NCI-H1436 treated with DMSO at 0.1 percent for 48 hours (cell line): ENCODE measurements at places on chromosomes 16 and 17.

DNA sequence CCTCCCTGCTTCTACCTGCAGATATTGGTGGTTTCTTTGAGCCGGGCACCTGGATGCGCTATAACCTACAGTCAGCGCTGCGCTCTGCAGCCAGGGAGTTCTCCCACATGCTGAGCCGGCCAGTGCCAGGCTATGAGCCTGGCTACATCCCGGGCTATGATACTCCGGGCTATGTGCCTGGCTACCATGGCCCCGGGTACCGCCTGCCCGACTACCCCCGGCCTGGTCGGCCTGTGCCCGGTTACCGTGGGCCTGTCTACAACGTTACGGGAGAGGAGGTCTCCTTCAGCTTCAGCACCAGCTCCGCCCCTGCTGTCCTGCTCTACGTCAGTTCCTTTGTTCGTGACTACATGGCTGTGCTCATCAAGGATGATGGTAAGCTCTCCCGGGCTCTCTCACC lies 13.2 kb downstream of the CNTNAP1 start:
- no peak for DNase-seq

- DNase-seq: no peak
Measured at GRCh38 chr17:64739316-64740058, 77.4 kb upstream of the SMURF2 start.

GRCh38 chr17:45908460-45908859 lies 14.1 kb downstream of the MAPT start:
- no peak for DNase-seq

DNA sequence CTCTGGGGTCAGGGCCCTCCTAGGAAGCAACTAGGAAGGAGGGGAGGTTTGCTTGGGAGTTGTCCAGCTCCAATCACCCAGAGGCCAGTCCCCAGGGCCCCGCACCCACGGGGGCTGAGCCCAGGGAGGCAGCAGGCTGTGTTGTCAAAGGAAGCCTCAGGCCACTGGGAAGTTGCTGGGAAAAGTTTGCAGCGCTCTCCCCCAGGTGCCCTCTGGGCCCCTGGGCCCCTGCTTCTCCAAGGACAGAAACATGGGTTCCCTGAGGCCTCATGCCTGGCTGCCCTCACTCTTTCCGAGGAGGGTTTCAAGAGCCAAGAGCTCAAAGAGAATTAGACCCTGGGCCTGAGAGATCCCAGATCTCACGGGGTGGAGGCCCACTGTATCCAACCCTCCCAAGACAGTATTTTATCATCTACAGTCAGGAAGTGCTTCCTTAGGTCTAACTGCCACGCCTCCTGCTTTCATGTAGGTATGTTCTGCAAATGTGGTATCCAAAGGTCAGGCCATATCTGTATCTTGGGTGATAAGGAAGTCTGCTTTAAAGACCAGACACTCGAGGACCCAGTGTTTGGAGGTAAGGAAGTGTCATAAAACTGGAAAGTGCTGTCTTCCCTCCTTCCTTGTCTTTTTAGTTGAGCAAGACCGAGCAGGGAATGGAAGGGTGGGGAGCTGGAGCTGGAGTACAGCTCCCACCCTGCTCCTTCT lies 44.2 kb upstream of the ZNF423 start:
- no peak for DNase-seq

DNA sequence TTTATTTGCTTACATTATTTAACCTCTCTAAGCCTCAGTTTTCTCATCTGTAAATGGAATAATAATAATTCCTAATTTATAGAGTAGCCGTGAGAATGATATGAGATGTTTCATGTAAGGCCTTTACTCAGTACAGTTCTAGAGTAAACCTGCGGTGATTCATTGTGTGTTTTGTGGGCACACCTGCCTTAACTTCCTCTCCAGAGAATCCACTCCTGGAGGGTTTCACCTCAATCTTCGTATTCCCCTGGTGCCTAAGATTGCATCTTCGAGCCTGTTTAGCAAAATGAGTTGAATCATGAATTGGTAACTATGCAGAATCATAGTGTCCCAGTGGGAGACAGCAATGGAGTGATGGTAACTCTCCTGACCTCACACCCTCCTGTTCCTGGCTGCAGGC lies 52.3 kb downstream of the DNAH2 start:
- DNase-seq: no peak

DNA sequence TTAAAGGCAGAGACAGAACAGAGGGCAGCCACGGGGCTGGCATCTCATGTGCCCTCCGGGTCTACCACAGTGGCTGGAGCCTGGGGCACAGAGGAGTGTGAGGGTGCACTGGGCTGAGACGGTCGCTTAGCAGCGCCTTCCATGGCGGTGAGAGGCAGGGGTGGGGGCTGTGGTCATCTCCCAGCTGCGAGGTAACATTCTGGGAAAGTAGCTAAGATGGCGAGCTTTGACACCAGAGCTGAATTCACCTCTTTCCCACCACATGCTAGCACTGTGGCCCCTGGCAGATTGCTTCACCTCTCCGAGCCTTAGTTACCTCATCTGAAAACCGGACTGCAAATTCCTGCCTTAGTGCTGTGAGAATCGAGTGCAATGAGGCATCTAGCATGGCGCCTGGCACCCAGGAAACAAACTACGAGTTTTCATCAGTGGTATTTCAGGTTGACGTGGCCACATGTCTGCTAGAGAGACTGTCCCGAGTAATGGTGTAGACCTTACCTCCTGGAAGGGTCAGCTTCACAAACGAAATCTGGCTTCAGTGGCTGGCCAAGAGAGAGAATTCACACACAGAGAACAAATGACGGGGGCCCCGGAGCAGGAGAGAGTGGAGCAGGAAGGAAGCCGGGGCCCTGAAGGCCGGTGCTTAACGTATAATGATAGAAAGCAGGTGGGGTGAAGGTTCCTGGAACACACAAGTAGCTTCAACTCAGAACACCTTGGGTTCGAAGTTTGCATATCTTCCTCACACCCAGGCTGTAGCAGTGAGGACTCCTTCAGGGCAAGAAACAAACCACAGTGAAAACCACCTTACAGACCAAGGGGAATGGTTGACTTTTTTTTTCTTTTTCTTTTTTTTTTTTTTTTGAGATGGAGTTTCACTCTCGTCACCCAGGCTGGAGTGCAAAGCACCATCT lies 63.9 kb upstream of the RPH3AL start:
- no peak for DNase-seq

GRCh38 chr16:20673071-20673806 lies 24.2 kb downstream of the ACSM1 start:
- no peak for DNase-seq
